Chondrocyte (in vitro differentiated cells): ENCODE measurements at places on chromosomes 3 and 15. TPM values are rescaled to one million over a fixed set of nuclear protein-coding genes. Genes with fewer than 3 reads are reported as not detected.

Gene ROPN1
- not detected in 3 replicates for total RNA-seq

Gene FEZF2
- not detected in 3 replicates for total RNA-seq

Gene RBPMS2
- 1.8 to 6.0 TPM (median 4.7 TPM) in 3 replicates for total RNA-seq

Gene PCBP4
- 35.5 to 63.8 TPM (median 55.7 TPM) in 3 replicates for total RNA-seq

Gene MEGF11
- total RNA-seq: not detected in 3 replicates

Gene SMAD6
- total RNA-seq: 5.2 to 29.0 TPM (median 6.6 TPM) in 3 replicates

Gene THSD4
- 3.4 to 3.5 TPM (median 3.4 TPM) in 3 replicates for total RNA-seq

Gene CELF6
- 0.42 to 1.3 TPM in 2 of 3 replicates, not detected in the other for total RNA-seq

Gene SLC9A9
- total RNA-seq: 2.5 to 5.5 TPM (median 2.6 TPM) in 3 replicates

GRCh38 chr3:138125548-138126221 lies 6.5 kb downstream of the A4GNT start:
- no peak for DNase-seq

DNA sequence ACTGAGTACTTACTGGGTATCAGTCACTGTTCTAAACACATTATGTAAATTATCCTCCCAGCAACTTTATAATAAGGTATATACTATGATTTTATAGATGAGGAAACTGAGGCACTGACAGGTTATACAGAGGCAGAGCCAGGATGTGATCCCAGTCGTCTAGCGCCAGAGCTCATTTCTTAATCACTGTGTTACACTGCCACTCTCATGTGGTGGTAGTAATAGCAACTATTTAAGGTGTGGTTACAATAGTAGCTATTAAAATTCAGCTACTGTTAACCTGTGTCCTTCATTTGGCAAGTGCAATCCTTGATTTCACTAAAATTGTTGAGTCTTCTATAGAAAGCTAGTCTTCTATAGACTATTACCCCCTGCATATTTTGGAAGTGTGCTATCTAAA lies 43.1 kb upstream of the TRPC1 start:
- no peak for DNase-seq

- DNase-seq: no peak
Observed at GRCh38 chr3:11706604-11707003, 62.9 kb upstream of the VGLL4 start.

DNA sequence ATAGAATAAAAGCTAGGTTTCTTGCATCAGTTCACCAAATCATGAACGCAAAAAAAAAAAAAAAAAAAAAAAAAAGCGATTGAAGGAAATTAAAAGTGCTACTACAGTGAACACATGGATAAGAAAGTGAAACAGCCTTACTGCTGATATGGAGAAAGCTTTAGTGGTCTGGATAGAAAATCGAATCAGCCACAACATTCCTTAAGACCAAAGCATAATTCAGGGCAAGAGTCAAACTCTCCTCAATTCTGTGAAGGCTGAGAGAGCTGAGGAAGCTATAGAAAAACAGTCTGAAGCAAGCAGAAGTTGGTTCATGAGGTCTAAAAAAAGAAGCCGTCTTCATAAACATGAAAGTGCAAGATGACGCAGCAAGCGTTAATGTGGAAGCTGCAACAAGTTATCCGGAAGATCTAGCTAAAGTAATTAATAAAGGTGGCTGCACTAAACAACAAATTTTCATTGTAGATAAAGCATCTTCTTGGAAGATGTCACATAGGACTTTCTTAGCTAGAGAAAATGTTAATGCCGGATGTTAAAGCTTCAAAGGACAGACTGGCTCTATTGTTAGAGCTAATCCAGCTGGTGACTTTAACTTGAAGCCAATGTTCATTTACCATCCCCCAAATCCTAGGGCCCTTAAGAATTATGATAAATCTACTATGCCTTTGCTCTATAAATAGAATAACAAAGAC lies 19.2 kb downstream of the P3H2 start:
- DNase-seq: no peak

DNA sequence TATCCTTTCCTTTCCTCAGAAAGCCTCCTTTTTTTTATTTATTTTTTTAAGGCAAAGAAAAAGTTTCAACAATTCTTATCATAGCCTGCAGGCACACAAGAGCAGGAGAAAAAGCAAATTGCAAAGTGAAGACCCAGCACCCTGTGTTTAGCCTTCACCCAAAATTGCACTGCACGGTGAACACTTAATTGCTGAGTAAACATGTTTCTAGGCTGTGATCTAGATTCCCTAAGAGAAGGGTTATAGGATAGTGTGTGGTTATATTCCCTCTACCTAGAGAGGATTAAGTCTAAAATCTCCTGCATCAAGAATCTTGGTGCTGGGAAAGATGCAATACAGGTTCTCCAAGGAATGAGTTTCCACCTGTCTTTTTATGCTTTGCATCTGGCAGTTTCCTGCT lies 70.2 kb upstream of the BFSP2 start:
- DNase-seq: no peak

DNA sequence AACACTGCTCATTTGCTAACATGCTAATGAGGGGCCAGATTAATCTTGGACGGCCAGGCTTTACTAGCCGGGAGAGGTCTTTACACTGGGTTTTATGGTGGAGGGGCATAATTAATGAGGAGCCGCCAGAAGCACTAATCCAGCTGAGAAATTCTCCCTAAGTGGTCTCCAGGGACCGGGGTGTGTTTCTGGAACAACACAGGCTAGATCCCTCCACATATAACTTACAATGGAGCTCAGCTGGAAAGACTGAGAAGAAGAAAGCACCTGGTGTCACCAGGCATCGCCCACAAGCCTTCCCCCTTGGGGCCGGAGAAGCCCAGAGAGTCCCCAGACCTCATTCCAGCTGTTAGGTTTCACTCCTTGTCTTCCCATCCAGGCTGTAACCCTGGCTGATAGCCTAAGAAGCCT lies 127.5 kb downstream of the MEGF11 start:
- no peak for DNase-seq

DNA sequence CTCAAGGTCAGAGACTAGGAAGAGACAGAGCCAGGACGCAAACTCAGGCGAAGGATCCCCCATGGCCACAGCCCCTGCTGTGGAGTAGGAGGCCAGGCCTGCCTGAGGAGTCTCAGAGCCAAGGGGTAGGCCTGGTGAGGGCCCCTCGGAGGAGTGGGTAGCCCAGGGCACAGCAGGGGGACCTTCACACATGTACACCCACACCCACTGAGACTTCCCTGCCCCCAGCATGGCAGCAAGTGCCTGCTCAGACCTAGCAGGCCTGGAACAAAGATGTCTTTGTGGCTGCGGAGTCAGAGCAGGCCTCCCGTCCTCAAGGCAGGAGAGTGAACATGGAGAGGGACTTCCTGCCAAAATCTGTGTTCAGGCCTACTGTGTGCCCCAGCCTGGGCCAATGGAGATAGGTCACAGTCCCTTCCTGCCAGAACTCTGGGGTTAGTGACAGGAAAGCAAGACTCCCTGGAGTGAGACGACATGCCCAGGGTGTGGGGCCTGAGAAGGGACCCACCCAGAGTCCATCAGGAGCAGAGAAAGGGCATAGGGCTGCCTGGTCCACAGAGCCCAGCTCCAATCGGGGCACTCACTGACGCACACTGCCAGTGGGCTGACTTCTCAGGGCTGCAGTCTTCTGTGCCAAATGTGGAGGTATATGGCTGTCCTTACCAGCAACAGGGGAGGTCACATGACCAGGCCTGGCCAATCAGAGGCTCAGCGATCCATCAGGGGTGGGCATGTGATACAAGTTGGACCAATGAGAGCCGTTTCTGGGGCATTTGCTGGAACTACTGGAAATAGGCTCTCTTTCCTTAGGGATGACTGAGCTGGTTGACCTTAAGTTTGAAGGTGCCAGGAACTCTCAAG lies 2.3 kb downstream of the GRIP2 start:
- peak; percentile 87 for DNase-seq

DNA sequence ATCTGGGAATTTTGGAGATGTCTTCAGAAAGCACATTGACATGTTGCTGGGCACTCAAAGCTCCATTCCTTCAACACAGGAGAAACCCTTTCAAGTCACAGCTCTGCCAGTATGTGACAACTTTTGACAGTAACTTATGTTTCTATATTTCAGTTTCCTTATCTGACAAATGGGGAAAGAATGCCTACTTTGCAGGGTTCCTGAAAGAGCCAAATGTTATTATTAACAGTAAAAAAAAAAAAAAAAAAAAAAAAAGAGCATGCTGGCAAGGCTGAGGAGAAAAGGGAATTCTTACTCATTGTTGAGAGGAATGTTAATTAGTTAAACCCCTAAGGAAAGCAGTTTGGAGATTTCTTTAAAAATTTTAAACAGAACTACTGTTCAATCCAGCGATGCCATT lies 272.5 kb upstream of the TGFBR2 start:
- no peak for DNase-seq

GRCh38 chr3:129599607-129600006 lies 6.9 kb downstream of the PLXND1 start:
- no peak for DNase-seq

- no peak for DNase-seq
Observed at GRCh38 chr15:75170711-75171341, 30.9 kb upstream of the C15orf39 start.

- DNase-seq: no peak
Observed at GRCh38 chr3:25460751-25461150, 32.7 kb downstream of the RARB start.

DNA sequence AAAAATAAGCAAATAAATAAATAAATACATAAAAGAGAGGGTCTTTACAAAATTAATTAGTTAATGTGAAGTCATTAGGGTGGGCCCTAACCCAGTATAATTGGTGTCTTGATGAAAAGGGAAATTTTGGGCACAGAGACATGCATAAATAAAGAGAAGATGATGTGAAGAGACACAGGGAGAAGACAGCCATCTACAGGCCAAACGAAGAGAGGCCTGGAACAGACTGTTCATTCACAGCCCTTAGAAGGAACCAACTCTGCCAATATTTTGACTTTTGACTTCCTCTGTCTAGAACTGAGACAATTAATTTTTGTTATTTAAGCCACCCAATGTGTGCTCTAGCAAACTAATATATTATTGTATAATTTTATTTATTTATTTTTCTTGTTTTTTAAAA lies 29.6 kb upstream of the SELENOK start:
- no peak for DNase-seq

GRCh38 chr15:68646156-68646555 lies 67.4 kb downstream of the CORO2B start:
- no peak for DNase-seq

GRCh38 chr3:18284716-18285115 lies 140.4 kb downstream of the SATB1 start:
- DNase-seq: no peak

DNA sequence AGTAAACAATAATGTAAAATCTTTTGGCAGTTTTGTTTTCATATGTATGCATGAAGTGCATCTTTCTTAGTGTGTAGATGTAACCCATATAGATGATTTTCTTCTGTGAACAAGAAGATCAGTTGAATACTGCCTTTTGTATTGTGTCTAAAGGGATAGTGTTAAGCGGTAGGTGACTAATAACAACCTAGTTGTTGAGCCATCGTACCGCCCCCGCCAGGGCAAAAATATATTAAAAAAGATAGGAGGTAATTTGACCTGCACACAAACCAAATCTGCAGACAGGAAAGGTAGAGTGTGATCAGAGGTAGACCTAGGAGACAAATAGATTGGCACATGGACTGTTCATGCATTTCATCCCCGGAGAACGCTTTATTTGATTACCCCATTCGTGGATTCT lies 3.3 kb upstream of the GMNC start:
- DNase-seq: no peak

DNA sequence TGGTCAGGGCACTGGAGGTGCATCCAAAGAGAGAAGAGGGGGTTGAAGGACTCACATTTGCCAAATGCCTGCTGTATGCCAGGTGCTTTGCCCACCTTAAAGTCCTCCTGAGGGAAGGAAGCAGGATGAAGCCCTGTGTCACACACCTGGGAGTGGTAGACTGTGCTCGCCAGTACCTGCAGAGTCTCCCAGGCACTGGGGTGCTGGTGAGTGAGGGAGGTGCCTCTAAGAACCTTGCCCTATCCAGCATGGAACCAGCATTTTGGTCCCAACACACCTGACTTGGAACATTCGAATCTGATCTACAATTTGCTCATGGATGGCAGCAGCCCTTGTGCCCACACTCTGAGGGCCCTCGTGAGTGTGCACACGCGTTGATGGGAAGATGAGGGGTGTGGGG lies 76.7 kb downstream of the SEC22A start:
- DNase-seq: peak; percentile 41

DNA sequence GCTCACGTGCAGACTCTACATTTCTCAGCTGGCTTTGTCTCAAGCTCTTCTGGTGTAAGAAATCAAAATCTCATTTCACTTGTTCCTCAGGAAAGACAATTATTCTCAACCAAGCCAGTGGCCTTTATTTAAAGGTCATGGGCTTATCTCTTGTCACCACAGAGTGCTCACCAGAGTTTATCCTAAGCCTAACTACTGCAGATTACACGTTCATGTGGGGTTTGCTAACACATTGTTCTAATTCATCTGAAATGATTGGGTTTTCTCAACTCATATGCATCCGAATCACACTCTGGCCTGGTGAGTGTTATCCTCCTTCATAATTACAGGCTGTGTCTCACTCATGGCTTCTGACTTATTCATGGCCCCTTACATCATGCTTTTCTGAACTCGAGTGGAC lies 83.3 kb upstream of the TSC22D2 start:
- DNase-seq: no peak

DNA sequence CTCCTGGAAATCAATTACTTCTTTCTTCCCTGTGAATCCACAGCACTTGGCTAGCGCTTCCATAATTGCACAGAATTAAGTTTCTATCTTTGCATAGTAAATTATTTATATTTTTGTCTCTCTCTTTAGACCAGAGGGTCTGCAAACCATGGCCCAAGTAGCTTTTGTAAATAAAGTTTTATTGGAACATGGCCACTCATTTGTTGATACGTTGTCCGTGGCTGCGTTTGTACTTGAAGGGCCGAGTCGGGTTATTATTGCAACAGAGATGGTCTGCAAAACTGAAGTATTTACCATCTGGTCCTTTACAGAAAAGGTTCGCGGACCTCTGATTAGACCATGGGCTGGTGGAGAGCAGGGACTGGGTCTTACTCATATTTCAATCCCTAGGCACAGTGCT lies 102.5 kb downstream of the RPLP1 start:
- DNase-seq: no peak

- no peak for DNase-seq
Observed at GRCh38 chr3:113832477-113833164, 6.0 kb upstream of the GRAMD1C start.

- no peak for DNase-seq
Observed at GRCh38 chr3:173743111-173743510, 345.6 kb downstream of the NLGN1 start.

DNA sequence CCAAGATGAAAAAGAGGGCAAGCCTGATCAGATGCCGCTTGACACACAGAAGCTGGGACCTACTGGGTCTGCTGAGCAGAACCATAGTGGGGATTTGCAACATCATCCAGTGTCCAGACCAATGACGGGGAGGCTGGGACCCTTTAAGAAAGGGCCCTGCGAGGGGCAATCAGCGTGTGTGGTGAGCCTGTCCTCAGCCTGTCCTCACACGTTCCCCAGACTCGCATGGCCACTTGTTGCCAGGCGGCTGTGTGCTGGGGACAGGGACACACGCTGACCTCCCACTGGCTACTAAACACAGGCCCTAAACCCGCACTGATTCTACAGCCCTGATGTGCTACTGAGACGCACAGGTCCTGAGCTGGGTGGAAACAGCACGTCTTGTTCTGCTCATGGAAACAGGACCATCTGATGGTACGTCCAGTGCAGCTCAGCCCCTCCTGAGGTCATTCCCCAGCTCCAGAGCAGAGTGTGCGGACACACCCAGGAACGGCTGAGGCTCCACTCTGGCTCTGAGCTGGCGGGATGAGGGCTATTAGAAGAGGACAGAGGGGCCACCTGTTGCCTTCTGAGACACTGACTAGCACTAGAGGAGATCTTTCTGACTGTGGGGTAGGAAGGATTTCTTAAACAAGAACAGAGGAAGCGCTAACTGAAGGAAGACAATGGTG lies 24.4 kb downstream of the PCSK6 start:
- no peak for DNase-seq

GRCh38 chr3:7190095-7190494 lies 329.2 kb downstream of the GRM7 start:
- DNase-seq: no peak
